Epithelial cell of umbilical artery (primary cell): ENCODE measurements at places on chromosomes 1 and 21. TPM values are rescaled to one million over a fixed set of nuclear protein-coding genes. Genes with fewer than 3 reads are reported as not detected.

IFNLR1 gene
- not detected in 2 replicates for total RNA-seq

AMY1B gene
- total RNA-seq = not detected in 2 replicates

ADAM30 gene
- not detected in 2 replicates for total RNA-seq

RIT1 gene
- 47.4 and 50.6 TPM in 2 replicates for total RNA-seq

SOX13 gene
- total RNA-seq = 10.4 and 27.7 TPM in 2 replicates

SAMD11 gene
- under 0.01 and 0.32 TPM in 2 replicates for total RNA-seq

COX20 gene
- total RNA-seq = 13.8 and 19.8 TPM in 2 replicates

C1orf94 gene
- total RNA-seq = not detected in 2 replicates

LZIC gene
- 30.2 and 33.1 TPM in 2 replicates for total RNA-seq

CCDC30 gene
- total RNA-seq = 0.32 and 0.46 TPM in 2 replicates

NRIP1 gene
- 21.4 and 29.9 TPM in 2 replicates for total RNA-seq

CSTB gene
- 3.6 and 4.5 TPM in 2 replicates for total RNA-seq

SETSIP gene
- 0.32 TPM in 1 of 2 replicates, not detected in the other for total RNA-seq

OR2L5 gene
- total RNA-seq = not detected in 2 replicates

CFHR5 gene
- not detected in 2 replicates for total RNA-seq

TAS1R1 gene
- total RNA-seq = not detected in 2 replicates

IL10 gene
- total RNA-seq = not detected in 2 replicates

ORC1 gene
- 4.9 and 8.5 TPM in 2 replicates for total RNA-seq

SEMA4A gene
- total RNA-seq = 0.65 and 1.8 TPM in 2 replicates

MAN1C1 gene
- total RNA-seq = under 0.01 and 0.15 TPM in 2 replicates

CYP4Z1 gene
- total RNA-seq = not detected in 2 replicates

TEDDM1 gene
- not detected in 2 replicates for total RNA-seq

NKAIN1 gene
- total RNA-seq = not detected in 2 replicates

FLG2 gene
- under 0.01 TPM in 1 of 2 replicates, not detected in the other for total RNA-seq

CHIA gene
- total RNA-seq = not detected in 2 replicates

BTBD19 gene
- 8.1 and 8.2 TPM in 2 replicates for total RNA-seq

MMP23B gene
- total RNA-seq = 0.61 and 0.97 TPM in 2 replicates

GNG4 gene
- not detected in 2 replicates for total RNA-seq

NRAS gene
- total RNA-seq = 87.4 and 121 TPM in 2 replicates

NPPA gene
- not detected in 2 replicates for total RNA-seq

TDRD5 gene
- total RNA-seq = not detected in 2 replicates

YOD1 gene
- total RNA-seq = 6.8 and 8.4 TPM in 2 replicates

S100A11 gene
- 19.8 and 28.3 TPM in 2 replicates for total RNA-seq

FCN3 gene
- total RNA-seq = under 0.01 TPM in 1 of 2 replicates, not detected in the other
